ENCODE measurements at places on chromosomes 13 and 19.

- no peak for DNase-seq
Measured at GRCh38 chr13:22102271-22102670, 431.4 kb downstream of the FGF9 start.

DNA sequence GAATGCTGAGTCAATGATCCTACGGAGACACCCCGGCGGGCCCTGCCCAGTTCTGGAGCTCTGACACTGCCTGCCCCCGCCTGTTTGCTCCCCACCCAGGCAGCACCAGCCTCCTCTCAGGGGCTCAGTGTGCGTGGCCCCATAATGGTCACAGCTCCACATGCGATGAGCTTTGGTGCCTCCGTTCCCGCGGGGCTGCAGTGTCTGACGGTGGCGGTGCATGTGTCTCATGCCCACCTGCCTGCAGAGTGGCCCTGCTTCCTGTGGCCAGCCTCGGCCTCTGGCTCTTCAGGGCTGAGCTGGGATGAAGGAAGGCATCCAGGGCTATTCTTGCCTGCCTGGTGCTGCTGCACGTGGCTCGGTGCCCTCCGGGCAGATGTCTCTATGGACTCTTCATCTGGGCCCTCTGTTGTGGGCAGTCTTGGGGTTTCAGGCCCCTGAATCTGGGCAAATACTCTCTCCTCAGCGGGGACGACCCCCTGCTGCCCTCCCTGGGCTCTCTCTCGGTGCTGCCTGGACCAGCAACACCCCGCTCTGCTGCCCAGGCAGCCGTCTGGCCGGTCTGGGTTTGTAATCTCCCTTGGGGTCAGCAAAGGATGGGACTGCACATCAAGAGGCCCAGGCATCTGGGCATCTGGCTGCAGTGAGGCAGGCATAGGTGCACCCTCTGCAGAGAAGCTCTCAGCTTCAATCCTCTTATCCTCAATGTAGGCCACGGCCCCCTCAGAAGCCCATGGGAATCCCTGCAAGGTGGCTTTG, 19.3 kb upstream of the TMEM255B start:
- no peak for DNase-seq

DNA sequence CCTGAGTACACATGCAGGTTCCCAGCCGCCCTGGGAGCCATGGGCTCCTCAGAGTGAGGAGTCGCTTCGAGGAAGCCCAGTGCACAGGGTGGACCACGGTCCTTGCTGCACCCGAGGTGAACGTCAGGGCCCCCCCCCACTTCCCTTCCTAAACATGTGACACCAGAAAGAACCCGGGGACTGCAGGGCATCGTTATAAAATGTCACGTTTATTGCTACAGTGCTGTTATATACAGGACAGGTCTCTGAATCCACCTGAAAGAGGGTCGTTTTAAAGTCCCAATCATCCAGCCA, 3.8 kb upstream of the UQCR11 start:
- DNase-seq: no peak

- peak; percentile 81 for DNase-seq
Measured at GRCh38 chr19:46739290-46739771, 6.5 kb upstream of the FKRP start.

GRCh38 chr13:113179374-113180230, 21.2 kb downstream of the PROZ start:
- no peak for DNase-seq

DNA sequence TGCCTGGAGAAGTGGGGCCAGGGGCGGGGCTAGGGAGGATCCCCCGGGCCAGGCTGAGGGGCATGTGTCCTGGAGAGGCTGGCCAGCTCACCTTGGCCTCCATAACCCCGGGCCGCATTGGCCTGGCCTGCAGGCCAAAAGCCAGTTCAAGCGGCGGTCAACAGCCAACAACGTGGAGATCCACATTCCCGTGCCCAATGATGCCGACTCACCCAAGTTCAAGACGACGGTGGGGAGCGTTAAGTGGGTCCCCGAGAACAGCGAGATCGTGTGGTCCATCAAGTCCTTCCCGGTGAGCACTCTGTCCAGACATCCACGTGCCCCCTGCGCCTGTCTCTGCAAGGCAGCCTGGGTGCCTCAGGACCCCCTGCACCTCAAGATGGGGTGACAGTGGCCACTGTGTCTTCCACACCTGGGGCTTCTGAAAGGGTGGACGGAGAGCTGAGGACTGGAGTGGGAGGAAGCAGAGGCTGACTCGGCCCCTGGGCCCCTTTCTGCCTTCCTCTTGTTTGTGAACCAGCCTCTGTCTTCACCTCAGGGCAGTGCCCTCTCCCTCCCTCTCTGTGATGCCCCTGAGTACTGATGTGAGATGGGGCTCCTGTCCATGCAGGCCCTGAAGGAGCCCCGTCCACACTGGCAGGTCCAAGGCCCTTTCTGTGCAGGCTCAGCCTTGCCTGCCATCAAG, 31.1 kb downstream of the AP1M1 start:
- no peak for DNase-seq

- DNase-seq: no peak
Measured at GRCh38 chr13:98297051-98297450, 120.0 kb upstream of the RNF113B start.

DNA sequence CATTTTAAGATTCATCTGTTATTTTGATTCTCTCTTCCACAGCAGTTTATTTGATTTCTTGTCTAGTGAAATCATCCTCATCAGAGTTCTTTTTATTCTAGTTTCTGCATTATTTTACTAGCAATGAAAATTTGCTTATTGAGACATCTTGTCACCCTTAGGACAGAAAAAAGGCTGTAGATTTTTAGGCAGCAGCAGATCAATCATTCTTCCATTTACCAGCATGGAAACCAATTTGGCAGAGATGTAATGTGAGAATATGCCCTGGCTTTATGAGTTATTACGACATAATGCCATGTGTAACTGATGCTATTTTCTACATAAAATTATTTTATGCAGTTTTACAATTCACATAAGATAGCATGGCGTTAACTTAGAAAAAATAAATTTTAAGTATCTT, 688.6 kb upstream of the SLC10A2 start:
- DNase-seq: no peak

DNA sequence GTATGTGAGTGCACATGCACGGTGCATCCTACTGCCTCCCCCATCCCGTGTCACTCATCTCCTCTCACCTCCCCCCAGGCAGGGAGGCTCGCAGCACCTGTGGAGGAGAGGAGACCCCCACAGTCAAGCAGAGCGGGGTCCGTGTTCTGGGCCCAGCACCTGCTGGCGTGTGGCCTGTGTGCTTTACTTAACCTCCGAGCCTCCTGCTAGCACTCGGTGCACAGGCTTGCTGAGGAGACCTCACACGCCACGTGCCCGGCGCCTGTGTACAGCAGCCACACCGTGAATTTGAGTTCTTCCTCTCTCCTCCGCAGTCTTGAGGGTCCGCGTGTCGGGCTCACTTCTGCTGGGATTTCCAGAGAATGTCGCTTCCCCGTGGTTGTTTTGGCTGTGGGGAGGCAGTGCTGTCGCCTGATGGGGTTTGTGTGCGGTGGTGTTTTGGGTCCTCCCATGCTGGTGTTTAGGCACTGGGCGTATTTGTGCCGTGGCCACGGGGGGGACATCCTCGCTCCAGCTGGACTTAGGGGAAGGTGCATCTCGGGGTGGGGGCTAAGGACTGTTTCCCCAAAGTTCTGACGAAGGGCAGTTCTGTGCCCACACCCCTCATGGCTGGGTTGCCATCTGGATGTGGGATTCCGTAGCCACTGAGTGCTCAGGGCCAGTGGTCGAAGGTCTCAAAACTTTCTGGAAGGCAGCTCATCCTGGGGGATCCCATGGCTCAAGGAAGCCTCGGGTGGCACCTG, 34.8 kb upstream of the TMEM255B start:
- no peak for DNase-seq

DNA sequence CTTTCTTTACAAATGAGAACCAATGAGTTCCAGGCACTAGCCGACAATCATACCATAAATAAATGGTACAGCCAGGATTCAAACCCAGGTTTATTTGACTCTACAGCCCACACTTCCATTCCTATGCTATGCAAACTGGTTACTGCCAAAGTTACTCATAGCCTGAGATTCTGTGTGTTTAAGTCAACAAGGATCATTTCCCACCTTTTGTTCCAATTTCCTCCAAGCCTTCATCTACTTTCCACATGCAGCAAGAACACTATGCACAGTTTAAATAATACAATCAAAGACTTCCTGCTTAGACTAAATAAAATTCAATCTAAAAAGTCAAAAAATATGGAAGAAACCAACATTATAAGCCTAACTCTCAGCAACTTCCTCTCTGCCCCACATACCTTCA, 59.2 kb upstream of the KLF12 start:
- DNase-seq: no peak

- DNase-seq: peak; percentile 81
Measured at GRCh38 chr13:26051657-26052311, at the start of gene SHISA2. Gene SHISA2 (minus strand): TSS chr13:26052016. CDS start chr13:26050975, 1,041 bp downstream.

- DNase-seq: peak; percentile 8
Measured at GRCh38 chr19:3801412-3802096, 15.4 kb upstream of the MATK start.

DNA sequence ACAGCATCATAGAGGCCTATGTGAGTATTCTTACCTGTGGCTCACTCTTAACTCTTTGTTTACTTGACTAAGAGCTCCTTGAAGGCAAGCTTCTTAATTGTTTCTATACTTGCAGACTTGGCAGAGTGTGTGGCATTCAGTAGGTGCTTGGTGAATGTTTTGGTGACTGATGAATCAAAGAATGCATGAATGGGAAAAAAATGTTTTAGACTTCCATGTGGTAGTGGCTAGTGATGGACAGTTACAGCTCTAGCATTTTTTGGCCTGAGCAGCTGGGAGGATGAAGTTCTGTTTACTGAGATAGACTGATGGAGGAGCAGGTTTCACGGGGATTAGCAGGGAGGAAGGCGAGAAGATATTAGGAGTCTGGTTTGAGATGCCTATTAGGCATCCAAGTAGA, 13.6 kb downstream of the HAS1 start:
- DNase-seq: no peak

DNA sequence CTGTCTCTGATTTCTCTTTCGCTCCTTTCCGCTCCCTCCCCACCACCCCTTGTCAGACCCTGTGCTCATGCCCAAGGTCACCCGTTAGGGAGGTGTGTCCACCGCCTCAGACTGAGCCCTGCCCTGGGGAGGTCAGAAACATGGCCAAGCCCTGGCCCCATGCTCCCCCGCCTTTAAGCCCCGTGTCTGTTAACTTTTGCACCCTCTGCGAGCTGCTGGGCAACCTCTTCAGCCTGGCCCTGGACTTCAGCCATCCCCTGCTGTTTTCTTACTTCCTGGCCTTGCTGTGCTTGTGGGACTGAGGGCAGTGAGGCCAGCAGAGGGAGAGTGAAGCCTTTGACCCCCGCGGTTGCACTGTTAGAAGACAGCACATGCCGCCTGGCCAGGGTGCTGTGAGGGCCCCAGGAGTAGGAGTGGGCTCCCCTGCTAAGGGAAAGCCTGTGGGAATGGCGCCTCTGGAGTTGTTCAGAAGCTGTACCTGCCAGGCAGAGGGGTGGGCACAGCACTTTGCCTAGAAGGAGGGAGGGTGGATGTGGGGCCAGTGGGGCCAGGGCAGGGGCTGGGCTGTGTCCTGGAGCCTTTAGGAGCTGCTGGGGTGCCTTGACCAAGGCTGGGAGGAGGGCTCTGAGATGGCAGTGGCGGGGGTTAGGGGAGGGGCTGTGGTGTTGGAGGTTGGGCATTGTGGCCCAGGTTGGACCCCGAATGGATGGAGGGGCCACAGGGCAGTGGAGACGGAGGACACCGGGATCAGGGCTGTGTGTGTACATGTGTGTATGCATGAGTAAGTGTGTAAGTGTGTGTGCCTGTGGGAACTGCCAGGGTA, 7.9 kb downstream of the UPF1 start:
- peak; percentile 44 for DNase-seq

GRCh38 chr13:89925107-89925506, 1422.4 kb upstream of the MIR17HG start:
- peak; percentile 29 for DNase-seq

DNA sequence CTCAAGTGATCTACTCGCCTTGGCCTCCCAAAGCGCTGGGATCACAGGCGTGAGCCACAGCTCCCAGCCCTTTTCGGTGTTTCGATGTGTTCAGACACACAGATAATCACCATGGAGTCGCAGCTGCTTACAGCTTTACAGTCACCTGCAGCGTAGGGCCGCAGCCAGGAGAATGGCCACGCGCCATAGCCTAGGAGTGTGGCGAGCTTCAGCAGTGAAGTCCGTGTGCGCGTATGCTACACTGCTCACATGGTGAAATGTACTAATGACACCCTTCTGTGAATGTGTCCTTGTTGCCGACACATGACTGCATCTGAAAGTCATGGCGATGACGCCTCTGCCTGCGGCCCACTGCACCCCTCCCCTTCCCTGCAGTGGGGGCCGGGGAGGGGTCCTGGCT, 23.6 kb downstream of the AP3D1 start:
- no peak for DNase-seq

GRCh38 chr13:87052731-87053130, 618.4 kb upstream of the SLITRK5 start:
- no peak for DNase-seq

- DNase-seq: no peak
Measured at GRCh38 chr19:48638831-48639381, 1.7 kb upstream of the DBP start.

- DNase-seq: no peak
Measured at GRCh38 chr13:25178070-25178469, 6.0 kb upstream of the AMER2 start.

Measured in myocyte (in vitro differentiated cells).